ENCODE measurements at places on chromosomes 2 and 18. TPM values are rescaled to one million over a fixed set of nuclear protein-coding genes. Genes with fewer than 3 reads are reported as not detected.

GLI2 gene
- 0.43 TPM for total RNA-seq

- DNase-seq: no peak
Measured at GRCh38 chr2:59322005-59322404, 1080.9 kb upstream of the FANCL start.

DNA sequence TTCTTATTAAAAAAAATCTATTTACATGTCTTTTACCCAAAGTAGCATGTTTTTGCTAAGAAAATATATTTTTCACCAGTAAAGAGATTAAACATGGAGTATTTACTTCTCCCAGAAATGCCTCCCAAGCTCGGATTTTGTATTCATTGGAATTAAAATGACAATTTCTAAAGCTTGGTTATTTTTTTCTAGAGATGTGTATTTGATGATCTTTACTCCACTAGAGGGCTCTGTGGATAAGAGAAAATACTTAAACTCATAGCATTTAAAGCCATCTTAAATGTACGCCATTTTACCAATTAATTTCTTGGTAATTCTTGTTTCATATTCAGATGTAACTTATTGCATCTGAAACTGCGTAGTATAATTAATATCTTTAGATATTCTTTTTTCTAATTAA is 461.4 kb downstream of the GALR1 start:
- no peak for DNase-seq

DNA sequence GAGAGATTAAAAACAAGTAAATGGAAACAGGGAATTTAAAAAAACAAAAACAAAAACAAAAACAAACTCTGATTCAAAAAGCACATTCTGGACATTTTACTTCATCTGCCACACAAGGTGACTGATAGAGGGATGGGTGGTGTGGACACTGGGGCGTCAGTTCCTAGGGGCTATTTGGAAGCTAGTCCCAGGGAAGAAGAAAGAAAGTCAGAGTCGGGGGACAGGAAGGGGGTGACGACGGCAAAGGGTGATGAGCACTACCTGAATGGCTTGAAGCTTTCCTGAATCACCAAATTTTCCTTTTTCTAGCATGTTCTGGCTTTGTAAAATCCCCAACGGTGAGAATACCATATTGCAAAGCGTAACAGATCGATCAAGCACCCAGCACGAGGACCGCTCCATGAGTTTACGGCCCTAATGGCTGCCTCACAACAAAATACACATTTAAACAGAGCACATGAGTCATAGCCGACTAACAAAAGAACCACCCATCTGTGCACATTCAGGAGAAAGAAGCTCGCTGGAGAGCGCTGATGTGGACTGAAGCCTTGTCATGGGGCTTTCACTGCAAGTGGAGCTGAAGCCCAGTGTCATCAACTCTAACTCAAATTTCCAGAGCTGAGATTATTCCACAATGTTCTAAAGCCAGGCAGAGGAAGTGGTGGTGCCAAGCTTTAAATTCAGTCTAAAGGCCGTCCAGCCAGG is 178.9 kb downstream of the LNPK start:
- no peak for DNase-seq

All from activated CD4-positive, alpha-beta memory T cell treated with anti-CD3 and anti-CD28 coated beads, Interleukin-2, amount 10 ng/mL, durations not matched to agents 7 days and 5 days (primary cell).